Dorsolateral prefrontal cortex (tissue), 122 donors: ENCODE measurements at places on chromosomes 2 and 18. TPM values are rescaled to one million over a fixed set of nuclear protein-coding genes. Genes with fewer than 3 reads are reported as not detected.

LRATD1 gene
- 58.8 TPM for total RNA-seq

DCDC2C gene
- not detected for total RNA-seq

NDC80 gene
- not detected for total RNA-seq

AMER3 gene
- 33.4 TPM for total RNA-seq

KIF5C gene
- total RNA-seq: 386 TPM

SPATA3 gene
- total RNA-seq: not detected

PLEK gene
- 3.8 TPM for total RNA-seq

CIDEA gene
- 7.2 TPM for total RNA-seq

WDCP gene
- 7.1 TPM for total RNA-seq

GALNT1 gene
- total RNA-seq: 26.9 TPM

IGFBP5 gene
- total RNA-seq: 31.6 TPM

CHRND gene
- total RNA-seq: not detected

PDE11A gene
- total RNA-seq: 1.6 TPM

TMEM169 gene
- 15.3 TPM for total RNA-seq

BBS5 gene
- total RNA-seq: 19.1 TPM

CHAC2 gene
- 1.7 TPM for total RNA-seq

OR6B2 gene
- total RNA-seq: not detected

SMPD4 gene
- total RNA-seq: 45.3 TPM

AGXT gene
- not detected for total RNA-seq

RNF152 gene
- 12.5 TPM for total RNA-seq

HSBP1L1 gene
- 12.4 TPM for total RNA-seq

DCC gene
- total RNA-seq: 27.7 TPM

PLB1 gene
- 4.6 TPM for total RNA-seq

MYO7B gene
- 0.36 TPM for total RNA-seq

MDH1B gene
- 4.6 TPM for total RNA-seq

MOGAT1 gene
- total RNA-seq: 0.46 TPM

EGR4 gene
- 3.0 TPM for total RNA-seq

IL1RL1 gene
- total RNA-seq: 6.7 TPM

ADD2 gene
- 171 TPM for total RNA-seq

CROCC2 gene
- not detected for total RNA-seq

ANTXR1 gene
- total RNA-seq: 22.0 TPM

GPR45 gene
- not detected for total RNA-seq

UGT1A10 gene
- total RNA-seq: not detected

RMDN2 gene
- total RNA-seq: 11.4 TPM

CRYGC gene
- total RNA-seq: not detected

ACTG2 gene
- total RNA-seq: 3.2 TPM

RAMP1 gene
- total RNA-seq: 72.5 TPM

NGEF gene
- total RNA-seq: 179 TPM

IL1A gene
- not detected for total RNA-seq

ASB3 gene
- total RNA-seq: 64.9 TPM

SCN3A gene
- total RNA-seq: 47.1 TPM

SP100 gene
- 16.9 TPM for total RNA-seq

POLR1A gene
- total RNA-seq: 37.5 TPM

AGAP1 gene
- 172 TPM for total RNA-seq

UGT1A5 gene
- not detected for total RNA-seq

IAH1 gene
- total RNA-seq: 64.7 TPM

EVA1A gene
- 2.5 TPM for total RNA-seq

SLC5A7 gene
- total RNA-seq: 0.07 TPM

ANKRD62 gene
- total RNA-seq: 1.3 TPM

CFC1 gene
- total RNA-seq: 2.7 TPM

HOXD1 gene
- total RNA-seq: 0.97 TPM

MAP3K19 gene
- total RNA-seq: not detected

WDR43 gene
- 38.1 TPM for total RNA-seq

NABP1 gene
- 9.2 TPM for total RNA-seq

SNORC gene
- 79.5 TPM for total RNA-seq
